ENCODE measurements at places on chromosomes 4 and X.
A peak's percentile ranks its signal among the peaks of the same experiment; 100 is the strongest.

DNA sequence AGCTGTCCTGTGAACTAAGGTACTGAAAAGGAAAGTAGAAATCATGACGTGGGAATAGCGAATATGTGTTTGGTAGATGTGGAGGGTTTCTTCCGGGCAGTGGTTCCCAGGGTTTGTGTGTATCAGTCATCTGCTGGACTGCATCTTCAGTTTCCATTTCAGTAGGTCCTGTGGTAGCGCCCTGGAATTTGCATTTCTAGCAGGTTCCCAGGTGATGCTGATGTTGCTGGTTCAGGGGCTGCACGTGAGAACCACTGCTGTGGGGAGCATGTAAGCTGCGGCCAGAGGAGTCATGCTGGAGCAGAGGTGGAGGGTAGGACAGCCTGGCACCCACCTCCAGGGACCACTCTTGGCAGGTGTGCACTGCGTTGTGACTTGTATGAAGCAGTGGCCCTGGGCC is 47.1 kb downstream of the ARHGAP10 start:
- DNase-seq, result no peak

DNA sequence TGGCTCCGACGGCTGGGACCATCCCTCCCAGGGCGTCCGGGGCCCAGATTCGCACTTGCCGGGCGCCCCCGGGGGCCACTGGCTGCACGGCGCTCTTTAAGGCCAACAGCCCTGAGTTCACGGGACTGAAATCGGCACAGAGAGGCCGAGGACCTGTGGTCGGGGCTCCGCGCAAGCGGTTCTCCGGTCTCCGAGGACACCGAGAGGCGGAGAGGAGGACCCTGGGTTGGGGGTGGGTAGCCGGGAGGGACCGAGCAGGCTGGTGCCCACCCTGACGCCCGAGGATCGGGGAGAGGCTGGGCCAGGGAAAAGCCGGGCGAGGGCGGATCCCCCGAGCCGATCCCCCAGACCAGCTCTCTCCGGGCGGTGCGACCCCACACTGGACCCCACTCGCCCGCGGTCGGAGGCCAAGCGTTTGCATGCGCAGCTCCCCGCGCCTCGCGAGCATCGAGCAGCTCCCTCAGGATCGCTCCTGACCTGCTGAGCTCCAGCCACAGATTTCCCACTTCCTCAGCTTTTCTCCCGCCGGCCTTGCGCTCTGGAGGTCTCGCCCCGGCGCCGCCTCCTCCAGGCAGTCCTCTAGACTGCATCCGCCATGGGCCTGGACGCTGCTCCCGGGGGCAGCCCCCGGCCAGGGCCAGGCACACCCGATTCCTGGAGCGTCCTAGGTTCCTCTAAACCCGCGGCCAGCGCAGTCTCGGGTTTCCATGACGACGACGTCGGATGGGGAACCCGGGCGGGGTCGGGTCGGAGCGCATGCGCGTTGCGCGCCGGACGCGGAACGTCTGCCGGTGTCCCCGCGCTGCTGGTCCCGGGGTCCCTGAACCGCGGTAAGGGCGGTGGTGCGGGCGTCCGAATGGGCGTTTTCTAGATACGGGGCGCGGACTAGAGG is 17.6 kb upstream of the NAT8L start:
- DNase-seq, result peak; percentile 41

- no peak for DNase-seq
Measured at GRCh38 chr4:180060159-180060889, 2182.9 kb upstream of the TENM3 start.

DNA sequence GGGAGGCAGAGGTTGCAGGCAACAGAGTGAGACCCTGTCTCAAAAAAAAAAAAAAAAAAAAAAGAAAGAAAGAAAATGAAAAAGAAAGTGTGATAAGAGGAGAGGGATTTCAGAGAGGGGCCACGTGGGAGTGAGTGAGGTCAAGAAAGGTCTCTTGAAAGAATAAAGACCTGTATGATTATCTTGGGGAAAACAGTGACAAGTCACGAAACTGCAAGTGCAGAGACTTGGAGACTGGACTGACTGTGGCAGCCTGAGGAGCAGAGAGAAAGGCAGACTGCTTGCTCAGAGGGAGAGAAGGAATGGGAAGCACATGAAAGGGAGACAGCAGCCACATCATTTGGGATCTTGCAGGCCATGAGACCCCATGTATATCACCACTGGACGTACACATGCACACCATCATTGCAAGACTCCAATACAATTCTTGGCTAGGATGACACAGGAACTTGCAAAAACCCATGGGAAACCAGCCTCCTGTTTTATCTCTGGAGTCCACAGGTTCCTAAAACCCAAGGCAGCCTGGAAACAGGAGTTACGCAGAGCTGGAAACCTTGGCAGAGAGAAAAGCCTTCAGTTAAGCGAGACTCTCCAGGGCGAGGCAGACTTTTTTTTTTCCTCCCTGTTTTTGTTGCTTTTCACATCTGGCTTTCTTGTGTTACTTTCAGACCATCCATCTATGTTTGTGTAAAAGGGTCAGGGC is 207.0 kb upstream of the TBL1X start:
- no peak for DNase-seq

DNA sequence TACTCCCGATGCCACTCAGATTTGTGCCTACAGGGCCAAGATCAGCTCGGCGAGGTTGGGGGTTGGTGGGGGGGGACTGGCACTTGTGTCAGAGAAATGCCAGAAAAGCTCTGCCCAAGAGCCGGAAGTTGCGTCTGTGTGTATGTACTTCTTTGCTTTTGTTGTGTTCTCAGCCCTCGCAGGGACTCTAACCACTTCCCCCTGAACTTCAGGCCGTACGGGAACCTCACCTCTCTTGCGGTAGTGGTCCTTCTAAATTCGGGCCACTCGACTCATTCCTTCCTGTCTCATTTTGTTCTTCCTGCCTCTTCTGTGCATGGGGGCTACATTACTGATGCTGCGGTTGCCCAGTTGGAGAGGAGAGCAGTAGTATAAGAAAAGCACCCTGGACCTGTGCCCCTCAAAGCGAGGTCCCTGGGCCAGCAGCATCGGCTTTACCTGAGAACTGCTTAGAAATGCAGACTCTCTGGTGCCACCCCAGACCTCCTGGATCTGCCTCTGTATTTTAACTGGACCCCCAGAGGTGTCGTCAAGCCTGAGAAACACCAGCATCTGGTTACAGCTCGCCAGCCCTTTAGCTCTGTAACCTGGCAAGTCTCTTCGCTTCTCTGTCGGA is 146.3 kb upstream of the RPS6KA3 start:
- no peak for DNase-seq

GRCh38 chr4:81215931-81216330 is 909 bp upstream of the PRKG2 start:
- no peak for DNase-seq

DNA sequence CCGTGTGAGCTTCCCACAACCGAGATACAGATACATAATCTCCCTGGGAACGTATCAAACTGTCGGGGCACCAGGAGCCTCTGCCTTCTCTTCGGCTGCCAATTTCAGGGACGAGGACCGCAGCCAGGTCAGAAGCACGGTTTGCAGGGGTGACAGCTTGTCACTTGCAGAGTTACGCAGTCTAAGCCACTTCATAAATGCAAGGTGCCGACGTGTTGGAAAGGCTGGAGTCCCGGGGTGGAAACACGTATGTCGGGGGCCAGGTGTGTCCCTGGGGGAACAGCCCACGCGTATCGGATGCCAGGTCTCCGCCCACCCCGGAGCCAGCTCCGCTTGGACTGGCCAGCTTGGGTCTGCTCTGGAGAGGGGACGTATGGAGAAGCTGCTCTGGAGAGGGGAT is 76.3 kb upstream of the SHOX start:
- no peak for DNase-seq

GRCh38 chr4:139146926-139147629 is 29.9 kb downstream of the ELF2 start:
- DNase-seq, result no peak

DNA sequence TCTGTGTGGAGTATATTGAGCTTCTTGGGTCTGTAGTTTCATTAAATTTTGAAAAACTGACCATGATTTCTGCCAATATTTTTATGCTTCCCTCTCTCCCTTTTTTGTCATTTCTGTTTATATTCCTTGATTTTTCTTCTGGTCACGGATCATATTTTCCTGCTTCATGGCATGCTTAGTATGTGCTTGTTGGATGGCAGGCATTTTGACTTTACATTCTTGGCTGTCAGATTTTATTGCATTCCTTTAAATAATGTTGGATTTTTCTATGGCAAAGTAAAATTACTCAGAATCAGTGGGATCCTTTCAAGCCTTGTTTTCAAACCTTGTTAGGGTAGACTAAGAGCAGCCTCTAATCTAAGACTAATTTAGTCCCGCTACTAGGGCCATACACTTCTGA is 531.8 kb downstream of the IL15 start:
- no peak for DNase-seq

- DNase-seq, result no peak
Measured at GRCh38 chr4:145154573-145154972, 25.8 kb downstream of the OTUD4 start.

- DNase-seq, result peak; percentile 25
Measured at GRCh38 chrX:132209527-132209926, 9.7 kb downstream of the RAP2C start.

DNA sequence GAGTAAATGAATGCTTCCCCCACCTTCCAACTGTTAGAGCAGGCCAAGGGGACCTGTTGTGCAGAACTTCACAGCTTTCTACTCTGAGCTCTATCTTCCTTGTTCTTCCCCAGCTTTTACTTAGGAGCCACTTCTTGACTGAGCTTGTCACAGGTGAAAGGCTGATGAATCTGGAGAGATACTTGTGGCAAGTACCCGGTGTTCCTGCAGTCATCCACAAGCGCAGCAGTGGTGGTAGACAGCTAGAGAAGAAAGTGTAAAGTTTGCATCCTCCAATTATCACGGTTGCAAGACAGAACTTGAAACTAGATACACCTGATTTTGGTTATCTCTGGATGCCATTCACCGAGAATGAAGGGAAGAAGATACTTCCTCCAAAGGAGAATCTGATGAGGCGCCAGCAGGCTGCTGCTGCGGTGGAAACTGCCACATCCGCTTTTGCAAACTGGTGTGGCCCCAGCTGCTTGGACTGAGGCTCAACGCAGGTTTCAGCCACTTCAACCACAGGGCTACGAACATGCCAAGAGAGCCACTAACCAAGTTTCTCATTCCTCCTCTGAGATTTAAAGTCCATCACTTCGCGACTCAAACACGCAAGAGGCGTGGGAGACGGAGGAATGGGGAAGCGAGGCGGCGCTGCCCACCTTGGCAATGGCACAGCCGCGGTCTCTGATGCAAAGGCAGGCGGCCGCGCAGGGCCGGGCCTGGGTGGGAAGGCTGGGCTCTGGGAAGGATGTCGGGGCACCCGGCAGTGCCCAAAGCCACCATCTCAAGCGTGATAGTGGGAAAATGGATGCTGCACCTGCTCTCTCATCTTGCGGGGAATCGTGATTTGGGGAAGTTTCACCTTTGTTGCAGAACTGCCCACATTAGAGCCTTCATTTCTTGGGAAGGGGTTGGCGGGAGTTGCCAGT is 1.3 kb upstream of the FHIP1A start:
- peak; percentile 51 for DNase-seq

DNA sequence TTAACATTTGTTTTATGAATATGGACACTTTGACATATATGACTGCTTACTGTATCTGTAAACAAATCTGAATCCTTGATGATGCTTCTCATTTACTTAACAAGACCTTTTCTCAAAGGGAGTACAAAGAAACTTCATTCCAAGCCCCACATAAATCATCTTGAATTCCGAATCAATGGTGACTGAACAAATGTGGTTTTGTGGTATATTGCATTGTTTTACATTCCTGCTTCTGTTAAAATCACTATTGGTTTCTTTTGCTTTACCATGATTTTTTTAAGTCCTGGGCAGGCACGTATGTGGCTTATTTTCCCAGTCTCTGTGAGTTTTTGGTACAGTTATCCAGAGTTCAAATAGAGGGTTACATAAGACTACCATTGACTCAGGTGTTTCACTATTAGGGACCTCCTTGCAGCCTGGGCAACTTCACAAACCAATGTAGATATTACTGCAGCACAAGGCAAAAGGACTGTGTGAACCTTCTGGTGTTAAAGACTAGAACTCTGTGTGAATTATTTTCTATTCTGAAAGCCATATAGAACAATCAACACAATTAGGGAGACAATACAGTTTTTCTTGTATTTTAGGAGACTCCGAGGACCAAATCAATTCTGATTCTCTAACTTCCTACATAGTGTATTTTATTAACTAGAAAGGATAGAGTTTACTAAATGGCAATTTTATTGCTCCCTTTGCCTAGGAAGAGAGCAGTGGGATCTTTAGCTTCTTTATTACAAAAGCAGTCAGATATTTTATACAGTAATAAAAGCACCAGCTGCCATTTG is 196.4 kb downstream of the GALNTL6 start:
- DNase-seq, result no peak

DNA sequence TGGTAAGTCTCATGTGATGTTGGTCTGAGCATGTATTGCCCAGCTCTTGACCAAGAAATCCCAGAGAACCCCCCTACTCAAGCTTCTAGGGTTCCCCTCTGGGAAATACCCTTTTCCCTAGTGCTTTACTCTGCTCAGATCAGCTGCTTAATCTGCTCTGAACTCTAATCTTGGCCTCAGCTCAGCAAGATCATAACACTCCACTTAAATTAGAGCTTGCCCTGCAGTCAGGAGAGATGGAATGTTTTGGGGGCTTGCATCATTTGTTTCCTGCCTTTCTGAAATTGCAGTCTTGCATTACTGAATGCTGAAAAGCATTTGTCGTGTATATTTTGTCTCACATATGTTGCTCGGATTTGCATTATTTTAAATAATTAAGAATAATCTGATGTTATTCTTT is 1153.6 kb downstream of the FSTL5 start:
- DNase-seq, result no peak

DNA sequence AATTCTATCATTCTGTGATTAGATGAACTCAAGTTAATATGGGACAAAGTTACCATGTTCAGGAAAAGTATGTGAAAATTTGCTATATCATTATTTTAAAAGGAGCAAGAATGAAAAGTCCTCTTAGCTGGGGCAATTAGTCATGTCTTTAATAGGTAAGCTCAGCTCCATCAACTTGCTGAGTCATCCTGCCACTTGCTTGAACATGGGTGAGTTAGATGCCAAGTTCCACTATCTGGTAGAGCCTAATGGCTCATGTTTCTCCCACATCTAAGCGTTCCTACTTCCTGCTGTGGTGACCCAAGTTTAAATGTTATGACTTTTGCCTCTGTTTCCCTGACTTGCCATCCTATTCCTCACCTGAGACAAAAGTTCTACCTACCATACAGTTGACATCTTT is 276.8 kb downstream of the ZNF674 start:
- DNase-seq, result no peak

GRCh38 chrX:72110051-72110875 is 21.5 kb downstream of the RTL5 start:
- DNase-seq, result no peak

All from GF-D8 (cell line).